ENCODE measurements at places on chromosomes 1 and 21.

DNA sequence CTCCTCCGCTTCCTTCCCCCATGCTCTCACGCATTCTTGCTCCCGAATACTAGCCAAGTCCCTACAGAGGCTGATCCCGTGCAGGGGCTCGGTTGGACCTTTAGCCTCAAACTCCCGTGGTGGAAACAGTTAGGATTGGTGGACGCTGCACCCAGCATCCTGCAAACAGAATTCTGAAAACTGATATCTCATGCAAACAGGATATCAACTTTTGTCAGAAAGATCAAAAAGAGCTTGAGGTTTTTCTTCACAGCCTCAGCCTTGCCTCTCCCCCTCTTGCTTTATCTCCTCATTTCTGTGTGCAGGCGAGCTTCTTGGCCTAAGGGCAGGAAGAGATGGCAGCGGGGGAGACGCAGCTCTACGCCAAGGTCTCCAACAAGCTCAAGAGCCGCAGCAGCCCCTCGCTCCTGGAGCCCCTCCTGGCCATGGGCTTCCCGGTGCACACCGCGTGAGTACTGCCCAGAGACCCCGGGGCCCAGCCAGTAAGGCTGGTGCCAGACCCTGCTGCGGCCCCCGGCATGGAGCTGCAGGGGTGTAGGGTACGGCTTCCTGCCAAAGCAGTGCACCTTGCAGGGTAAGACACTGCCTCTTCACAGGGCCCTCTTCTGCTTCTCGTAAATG lies at the start of gene UBASH3A:
TSS of gene UBASH3A (plus strand) at position 292 of the 621 bp plus-strand sequence. CDS start at position 336, 44 bp downstream.
- no peak within 1 kb of the TSS for H3K27ac ChIP-seq
- H3K4me1 ChIP-seq: peaks cover 2% of the 10 kb centered on the region
- DNase-seq: no peak
- H3K4me3 ChIP-seq: no peak within 1 kb of the TSS
- H3K27me3 ChIP-seq: no peaks in the 10 kb centered on the region
- H3K36me3 ChIP-seq: no peaks in the 10 kb centered on the region

DNA sequence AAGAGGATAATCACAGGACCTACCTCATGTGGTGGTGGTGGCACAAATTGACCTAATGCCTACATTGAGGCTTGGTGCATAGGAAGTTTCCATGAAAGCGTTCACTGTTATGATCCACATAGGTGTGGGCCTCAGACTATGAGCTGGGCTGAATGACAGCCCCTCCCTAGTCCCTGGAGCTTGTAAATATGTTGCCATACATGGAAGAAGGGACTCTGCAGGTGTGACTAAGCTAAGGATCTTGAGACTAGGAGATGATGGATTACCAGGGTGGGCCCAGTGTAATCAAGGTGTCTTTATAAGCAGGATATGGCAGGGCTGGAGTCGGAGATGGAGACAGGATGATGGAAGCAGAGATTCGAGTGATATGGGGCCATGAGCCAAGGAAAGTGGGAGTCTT lies 31.0 kb upstream of the KCNE1 start:
- H3K36me3 ChIP-seq: no peaks in the 10 kb centered on the region
- no peak overlapping the region for H3K4me3 ChIP-seq
- no peaks in the 10 kb centered on the region for H3K27me3 ChIP-seq
- peaks cover 10% of the 10 kb centered on the region for H3K4me1 ChIP-seq
- DNase-seq: no peak

DNA sequence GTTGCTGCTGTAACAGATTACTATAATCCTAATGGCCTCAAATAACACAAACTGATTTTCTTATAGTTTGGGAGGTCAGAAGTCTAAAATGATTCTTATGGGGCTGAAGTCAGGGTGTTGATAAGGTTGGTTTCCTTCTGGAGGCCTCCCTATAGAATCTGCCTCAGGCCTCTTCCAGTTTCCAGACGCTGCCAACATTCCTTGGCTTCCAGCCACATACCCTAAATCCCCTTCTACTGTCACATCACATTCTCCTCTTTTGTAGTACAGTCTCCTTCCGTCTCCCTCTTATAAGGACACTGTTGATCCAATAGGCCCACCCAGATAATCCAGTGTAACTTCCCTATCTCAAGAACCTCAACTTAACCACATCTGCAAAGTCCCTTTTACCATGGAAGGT lies 145.3 kb upstream of the NCAM2 start:
- DNase-seq: no peak
- H3K4me3 ChIP-seq: no peak overlapping the region
- peaks cover 10% of the 10 kb centered on the region for H3K27me3 ChIP-seq
- no peak overlapping the region for H3K27ac ChIP-seq

- H3K27me3 ChIP-seq: no peaks in the 10 kb centered on the region
- H3K27ac ChIP-seq: no peak overlapping the region
- H3K36me3 ChIP-seq: no peaks in the 10 kb centered on the region
- H3K4me3 ChIP-seq: no peak overlapping the region
- no peaks in the 10 kb centered on the region for H3K4me1 ChIP-seq
Observed at GRCh38 chr1:55823541-55824250, 608.5 kb upstream of the USP24 start.

GRCh38 chr1:88801575-88802208 lies 89.7 kb downstream of the GTF2B start:
- no peaks in the 10 kb centered on the region for H3K27me3 ChIP-seq
- H3K4me3 ChIP-seq: no peak overlapping the region
- H3K27ac ChIP-seq: peak overlapping the region; percentile 23
- no peak for DNase-seq

Measured in RWPE2 (cell line).